ENCODE measurements at places on chromosomes 1 and 21.

- DNase-seq: no peak
Measured at GRCh38 chr1:21564521-21565095, 55.4 kb downstream of the ALPL start.

DNA sequence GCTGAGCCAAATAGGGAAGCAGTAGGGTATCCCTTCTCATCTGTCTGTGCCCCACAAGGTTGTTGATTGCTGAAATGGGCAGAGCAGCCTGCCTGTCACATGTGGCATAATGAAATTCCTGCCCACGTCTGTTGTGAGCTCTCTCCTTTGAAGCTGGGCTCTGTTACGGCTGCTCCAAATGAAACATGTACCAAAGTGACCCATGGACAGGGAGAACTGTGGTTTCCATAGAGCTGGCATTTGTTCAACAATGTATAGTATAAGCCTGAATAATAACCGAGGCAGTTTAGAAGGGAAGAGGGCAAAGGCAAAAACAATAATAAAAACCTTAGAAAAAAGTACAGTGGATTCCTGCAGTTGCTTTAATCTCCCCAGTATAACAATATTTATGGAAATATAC, 149.7 kb downstream of the LYPLAL1 start:
- no peak for DNase-seq

- no peak for DNase-seq
Measured at GRCh38 chr1:204327359-204327758, 32.4 kb downstream of the PLEKHA6 start.

GRCh38 chr1:52404975-52405338, 555 bp downstream of the PRPF38A start:
- no peak for DNase-seq

GRCh38 chr1:246418565-246419312, 88.3 kb downstream of the SMYD3 start:
- no peak for DNase-seq

- no peak for DNase-seq
Measured at GRCh38 chr1:147039916-147040315, 101.8 kb downstream of the NBPF12 start.
